ENCODE measurements at places on chromosomes 4 and X.

- DNase-seq: no peak
Measured at GRCh38 chr4:55363691-55364351, 17.8 kb downstream of the SRD5A3 start.

DNA sequence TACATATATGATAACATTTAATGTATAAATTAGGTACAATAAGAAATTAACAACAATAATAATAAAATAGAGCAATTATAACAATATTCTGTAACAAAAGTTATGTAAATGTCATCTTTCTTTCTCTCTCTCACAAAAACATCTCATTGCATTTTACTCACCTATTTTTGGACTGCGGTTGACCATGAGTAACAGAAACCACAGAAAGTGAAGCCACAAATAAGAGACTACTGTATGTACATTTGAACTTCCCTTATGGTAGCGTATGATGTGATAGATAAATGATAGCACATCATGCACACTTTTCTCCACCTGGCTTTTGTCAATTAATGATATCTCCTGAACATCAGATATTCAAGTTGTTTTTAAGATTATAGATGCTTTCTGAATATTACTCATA is 80.5 kb downstream of the HNRNPD start:
- DNase-seq: no peak

- DNase-seq: no peak
Measured at GRCh38 chrX:109440475-109440874, 41.4 kb downstream of the GUCY2F start.

DNA sequence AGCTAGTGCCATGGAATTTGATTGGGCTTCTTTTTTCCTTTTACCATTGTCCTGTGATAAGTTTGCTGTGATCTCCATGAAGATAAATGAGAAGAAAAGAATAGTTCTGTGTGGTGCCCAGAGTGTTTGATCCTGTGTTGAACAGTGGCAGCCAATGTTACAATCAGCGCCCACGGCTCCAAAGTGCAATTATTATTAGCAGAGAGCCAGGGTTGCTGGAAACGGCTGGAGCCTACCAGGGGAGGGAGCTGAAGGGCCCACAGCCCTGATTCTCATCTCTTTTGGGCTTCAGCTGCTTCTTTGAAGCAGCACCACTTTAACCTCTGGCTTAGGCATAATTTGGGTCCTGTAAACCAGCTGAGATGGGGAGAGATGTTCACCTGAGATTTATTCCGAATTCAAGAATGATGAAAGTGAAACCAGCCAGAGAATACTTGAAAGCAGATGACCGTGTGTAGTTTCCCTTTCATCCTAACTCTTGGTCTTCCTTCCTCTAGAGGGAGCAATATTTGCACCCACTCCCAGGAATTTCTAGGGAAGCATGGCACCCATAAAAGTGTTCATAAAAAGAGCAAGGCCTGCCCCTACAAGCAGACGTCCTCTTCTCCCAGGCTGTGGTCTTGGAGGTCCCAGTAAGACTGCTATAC is 298.3 kb downstream of the EVC2 start:
- no peak for DNase-seq

DNA sequence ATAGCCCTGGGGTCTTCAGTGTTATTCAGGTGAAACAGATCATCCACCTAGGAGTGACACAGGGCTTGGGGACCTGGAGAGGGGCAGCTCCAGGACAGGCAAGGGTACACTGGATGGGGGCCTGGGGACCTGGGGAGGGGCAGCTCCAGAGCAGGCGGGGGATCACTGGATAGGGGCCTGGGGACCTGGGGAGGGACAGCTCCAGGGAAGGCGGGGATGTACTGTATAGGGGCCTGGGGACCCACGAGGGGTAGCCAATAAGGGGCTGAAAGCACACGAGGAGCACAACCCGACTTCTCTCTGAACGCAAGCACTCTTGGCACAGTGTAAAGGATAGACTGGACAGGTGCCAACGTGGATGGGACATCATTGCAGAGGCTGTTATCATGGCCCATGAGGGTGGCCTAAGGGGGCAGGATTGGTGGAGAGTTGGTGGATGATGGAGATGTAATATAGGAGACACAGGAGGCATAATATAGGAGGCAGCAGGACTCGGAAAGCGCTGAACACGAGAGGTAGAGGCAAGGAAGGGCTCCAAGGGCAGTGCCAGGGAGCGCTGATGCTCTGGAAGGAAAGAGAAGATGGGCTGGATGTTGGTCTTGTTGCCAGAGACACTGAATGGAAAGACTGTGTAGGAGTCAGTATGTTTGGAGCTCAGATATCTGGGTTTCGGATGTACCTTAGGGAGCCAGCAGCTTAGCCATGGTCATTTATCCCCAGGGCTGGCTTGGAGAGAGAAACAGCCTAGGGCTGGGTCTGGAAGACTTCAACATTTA is 37.9 kb upstream of the FGFBP2 start:
- no peak for DNase-seq

GRCh38 chr4:186737427-186737826 is 13.8 kb upstream of the FAT1 start:
- no peak for DNase-seq

DNA sequence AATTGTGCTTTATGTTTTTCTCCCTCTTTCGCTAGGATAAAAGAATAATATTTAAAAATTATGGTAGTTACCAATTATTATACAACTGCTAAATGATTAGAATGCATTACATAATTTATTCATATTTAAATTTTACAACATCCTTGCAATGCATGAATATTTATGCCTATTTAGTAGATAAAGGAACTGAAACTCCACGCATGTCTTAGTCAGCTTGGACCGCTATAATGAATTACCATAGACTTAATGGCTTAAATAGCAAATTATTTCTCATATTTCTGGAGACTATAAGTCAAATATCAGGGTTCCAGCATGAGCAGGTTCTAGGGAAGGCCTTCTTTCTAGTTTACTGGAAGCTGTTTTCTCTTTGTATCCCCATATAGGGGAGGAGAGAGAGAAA is 1555.4 kb upstream of the ADGRL3 start:
- no peak for DNase-seq

DNA sequence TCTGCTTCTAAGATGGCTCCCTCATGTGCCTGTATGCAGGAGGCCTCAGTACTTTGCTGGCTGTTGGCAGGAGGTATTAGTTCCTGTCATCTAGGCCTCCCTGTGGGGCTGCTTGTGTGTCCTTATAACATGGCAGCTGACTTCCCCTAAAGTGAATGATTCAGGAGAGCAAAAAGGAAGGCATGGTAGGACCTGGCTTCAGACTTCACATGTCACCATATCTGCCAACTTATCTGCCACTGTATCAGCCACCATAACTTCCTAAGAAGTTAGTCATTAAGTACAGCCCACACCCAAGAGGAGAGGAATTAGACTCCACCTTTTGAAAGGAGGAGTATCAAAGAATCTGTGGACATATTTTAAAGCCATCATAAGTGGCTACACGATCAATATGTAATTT is 122.5 kb downstream of the UCHL1 start:
- DNase-seq: no peak

- no peak for DNase-seq
Measured at GRCh38 chr4:112652216-112652615, 15.3 kb downstream of the LARP7 start.

- no peak for DNase-seq
Measured at GRCh38 chr4:120071192-120071795, 4.6 kb upstream of the MAD2L1 start.

GRCh38 chr4:152079543-152080293 is 318.9 kb upstream of the GATB start:
- no peak for DNase-seq

DNA sequence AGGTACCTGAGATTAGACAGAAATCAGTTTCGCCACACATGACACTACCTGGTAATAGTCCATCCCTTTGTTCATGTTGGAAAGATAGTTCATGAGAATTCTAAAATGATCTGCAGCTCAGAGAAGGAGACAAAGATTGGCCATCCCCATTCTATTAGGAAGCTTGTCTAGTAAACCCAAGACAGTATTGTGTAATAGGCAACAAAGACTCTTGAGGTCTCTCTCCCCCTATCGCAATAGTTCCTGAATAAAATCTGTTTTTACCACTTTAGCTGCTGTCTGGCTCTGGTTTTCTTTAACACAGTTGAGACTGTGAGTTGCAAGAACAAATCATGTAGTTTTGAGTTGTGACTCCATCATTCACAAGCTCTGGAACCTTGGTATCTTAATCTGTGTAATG is 14.8 kb upstream of the BBS7 start:
- DNase-seq: no peak

- no peak for DNase-seq
Measured at GRCh38 chrX:581066-581465, 49.5 kb upstream of the SHOX start.

DNA sequence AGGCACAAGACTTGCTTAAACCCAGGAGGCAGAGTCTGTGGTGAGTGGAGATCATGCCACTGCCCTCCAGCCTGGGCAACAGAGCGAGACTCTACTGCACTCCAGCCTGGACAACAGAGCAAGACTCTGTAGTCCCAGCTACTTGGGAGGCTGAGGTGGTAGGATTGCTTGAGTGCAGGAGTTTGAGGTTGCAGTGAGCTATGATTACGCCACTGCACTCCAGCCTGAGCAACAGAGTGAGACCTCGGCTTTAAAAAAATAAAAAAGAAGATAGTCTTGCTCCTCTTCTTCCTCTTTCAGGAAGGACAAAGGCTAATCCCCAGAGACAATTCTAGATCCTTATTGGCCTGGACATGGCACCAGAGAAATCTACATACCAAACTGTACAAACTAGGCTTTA is 5.7 kb upstream of the PPEF2 start:
- no peak for DNase-seq

- DNase-seq: no peak
Measured at GRCh38 chr4:155161357-155161756, 47.1 kb upstream of the NPY2R start.

DNA sequence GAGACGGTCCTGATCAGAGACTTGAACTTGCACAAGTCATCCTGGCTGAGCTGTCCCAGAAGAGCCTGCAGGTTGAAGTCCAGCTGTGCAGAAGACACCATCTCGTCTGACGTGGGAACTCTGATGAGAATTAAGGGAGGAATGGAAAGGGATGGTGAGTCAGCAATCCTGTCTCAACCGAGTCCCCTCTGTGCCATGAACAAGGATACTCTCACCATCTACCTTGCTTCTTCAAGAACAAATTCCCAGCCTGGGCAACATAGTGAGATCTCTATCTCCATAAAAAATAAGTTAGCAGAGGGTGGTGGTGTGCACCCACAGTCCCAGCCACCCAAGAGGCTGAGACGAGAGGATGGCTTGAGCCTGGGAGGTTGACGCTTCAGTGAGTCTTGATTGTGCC is at the start of gene NLRP2B:
TSS of gene NLRP2B (minus strand) at position 101 of the 400 bp plus-strand sequence.
- DNase-seq: no peak

DNA sequence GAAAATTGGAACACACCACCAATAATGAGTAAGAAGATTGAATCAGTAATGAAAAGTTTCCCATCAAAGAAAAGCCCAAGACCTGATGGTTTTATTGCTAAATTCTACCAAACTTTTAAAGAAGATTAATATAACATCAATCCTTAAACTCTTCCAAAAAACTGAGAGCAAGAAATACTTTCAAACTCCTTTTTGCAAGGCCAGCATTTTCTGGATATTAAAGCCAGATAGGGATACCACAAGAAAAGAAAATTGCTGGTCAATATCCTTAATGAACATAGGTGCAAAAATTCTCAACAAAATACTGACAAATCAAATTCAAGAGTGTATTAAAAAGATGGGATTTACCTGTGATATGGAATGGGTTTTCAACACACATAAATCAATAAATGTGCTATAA is 484.6 kb downstream of the ANKRD50 start:
- DNase-seq: no peak

- no peak for DNase-seq
Measured at GRCh38 chr4:84238247-84239090, 260.6 kb downstream of the NKX6-1 start.

DNA sequence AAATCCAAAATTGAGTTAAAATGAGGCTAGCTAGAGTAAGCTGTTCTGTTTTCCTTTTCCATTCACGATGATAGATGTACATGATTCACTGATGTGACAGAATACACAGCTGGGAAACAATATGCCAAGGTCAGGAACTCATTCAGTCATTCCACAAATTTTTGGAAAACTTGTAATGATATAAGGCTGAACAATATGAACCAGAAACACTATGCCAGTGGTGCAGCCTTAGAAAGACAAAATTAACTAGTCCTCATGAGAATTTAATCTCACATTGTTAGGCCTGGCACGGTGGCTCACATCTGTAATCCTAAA is 50.0 kb upstream of the NDST3 start:
- DNase-seq: no peak

DNA sequence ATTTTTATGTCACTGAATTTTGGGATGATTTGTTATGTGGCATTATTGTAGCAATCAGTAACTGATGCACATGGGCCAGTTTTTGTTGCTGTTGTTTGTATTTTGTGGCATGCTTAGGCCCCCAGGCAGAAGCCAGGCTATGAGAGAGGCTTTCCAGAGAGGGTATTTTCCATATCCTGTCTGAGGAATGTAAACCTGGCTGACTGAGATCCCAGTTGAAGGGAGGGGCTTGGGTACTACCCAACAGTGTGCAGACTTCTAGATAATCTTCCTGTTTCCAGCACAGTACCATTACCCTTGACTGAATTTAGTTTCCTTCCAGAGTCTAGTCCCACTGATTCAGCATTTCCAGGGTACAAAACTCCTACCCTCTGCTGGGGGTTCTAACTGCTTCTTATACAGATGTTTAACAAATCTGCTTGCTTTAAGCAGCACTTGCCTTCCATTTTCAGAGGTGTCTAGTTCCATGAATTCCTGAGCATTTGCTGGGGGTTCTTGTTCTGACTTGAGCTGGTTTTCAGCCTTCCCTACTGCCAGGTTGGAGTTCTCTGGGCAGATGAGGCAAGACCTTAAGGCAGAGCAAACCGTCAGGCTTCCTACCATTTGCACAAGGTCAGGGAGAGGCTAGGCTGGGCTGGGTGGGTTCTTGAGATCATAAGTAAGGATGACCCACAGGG is 104.7 kb upstream of the EGFL6 start:
- no peak for DNase-seq

GRCh38 chr4:77155631-77156452 is 1.2 kb upstream of the CCNG2 start:
- no peak for DNase-seq

GRCh38 chr4:11496351-11496829 is 67.7 kb upstream of the HS3ST1 start:
- no peak for DNase-seq

GRCh38 chrX:3094261-3094660 is 53.0 kb downstream of the ARSF start:
- no peak for DNase-seq

DNA sequence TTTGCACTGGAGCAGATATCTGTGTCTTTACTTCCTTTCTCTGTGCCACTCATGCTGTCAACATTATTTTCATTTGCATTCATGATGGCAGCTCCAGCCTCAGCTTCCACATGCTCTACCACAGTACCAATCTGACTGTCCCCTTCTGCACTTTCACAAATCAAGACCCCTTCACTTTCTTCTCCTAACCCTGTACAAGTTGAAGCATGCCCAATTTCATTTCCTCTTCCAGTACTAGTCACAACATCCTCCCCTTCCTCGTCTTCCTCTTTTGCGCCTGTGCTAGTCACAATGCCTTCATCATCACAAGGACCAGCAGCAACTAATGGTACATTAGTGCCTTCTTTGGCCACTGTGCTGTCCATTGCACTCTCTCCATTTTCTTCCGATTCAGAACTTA is 26.5 kb downstream of the BOD1L1 start:
- DNase-seq: peak; percentile 34
